Kidney (tissue), 22 donors: ENCODE measurements at places on chromosomes 7 and 10. TPM values are rescaled to one million over a fixed set of nuclear protein-coding genes. Genes with fewer than 3 reads are reported as not detected.

The ZNF398 gene
- 12.6 TPM for total RNA-seq

The CYP3A4 gene
- total RNA-seq = not detected

The FGFBP3 gene
- total RNA-seq = 2.7 TPM

The CALD1 gene
- total RNA-seq = 218 TPM

The NODAL gene
- total RNA-seq = not detected

The CYP2C19 gene
- total RNA-seq = 0.28 TPM

The TMEM273 gene
- 16.8 TPM for total RNA-seq

The ELMO1 gene
- 35.4 TPM for total RNA-seq

The ZNF736 gene
- 24.5 TPM for total RNA-seq

The NPSR1 gene
- total RNA-seq = not detected

The C1QL3 gene
- not detected for total RNA-seq

The TMEM270 gene
- total RNA-seq = 0.50 TPM

The SPDYE9 gene
- not detected for total RNA-seq

The PDLIM1 gene
- total RNA-seq = 148 TPM

The MSMB gene
- not detected for total RNA-seq

The ACHE gene
- 3.6 TPM for total RNA-seq

The ATOH7 gene
- total RNA-seq = 0.16 TPM

The MYO1G gene
- total RNA-seq = 14.3 TPM

The NRG3 gene
- 5.4 TPM for total RNA-seq

The SFTPA1 gene
- total RNA-seq = not detected

The LEP gene
- not detected for total RNA-seq

The ECHDC3 gene
- 32.4 TPM for total RNA-seq

The TEX47 gene
- total RNA-seq = not detected

The RPEL1 gene
- total RNA-seq = not detected

The HOXA11 gene
- 5.2 TPM for total RNA-seq

The OR13A1 gene
- total RNA-seq = not detected

The JCAD gene
- total RNA-seq = 27.1 TPM

The OGA gene
- total RNA-seq = 146 TPM

The LLCFC1 gene
- total RNA-seq = not detected

The CTTNBP2 gene
- total RNA-seq = 41.1 TPM

The AKR1C4 gene
- total RNA-seq = not detected

The HOXA9 gene
- total RNA-seq = 36.8 TPM

The INMT gene
- total RNA-seq = 44.8 TPM

The ZPBP gene
- total RNA-seq = 0.22 TPM

The PIK3AP1 gene
- total RNA-seq = 28.4 TPM

The LDB3 gene
- 7.7 TPM for total RNA-seq

The RBP3 gene
- not detected for total RNA-seq

The LIPJ gene
- total RNA-seq = not detected

The MPP7 gene
- 11.6 TPM for total RNA-seq

The BHLHA15 gene
- total RNA-seq = 3.1 TPM

The TRIM24 gene
- total RNA-seq = 16.8 TPM

The ZNF316 gene
- 31.7 TPM for total RNA-seq

The OR2A42 gene
- total RNA-seq = 0.06 TPM

The CASD1 gene
- total RNA-seq = 22.8 TPM

The SUN3 gene
- total RNA-seq = 0.54 TPM

The MOGAT3 gene
- total RNA-seq = 0.25 TPM

The NUTM2E gene
- total RNA-seq = 0.16 TPM

The PPP1R3A gene
- total RNA-seq = not detected

The ELOVL3 gene
- total RNA-seq = 0.35 TPM

The UCMA gene
- not detected for total RNA-seq

The OPN4 gene
- not detected for total RNA-seq

The TSPAN14 gene
- 183 TPM for total RNA-seq

The ADARB2 gene
- 1.0 TPM for total RNA-seq

The PILRA gene
- 18.8 TPM for total RNA-seq

The SAMD9L gene
- 14.9 TPM for total RNA-seq
